ENCODE measurements at places on chromosomes 13 and 19.

GRCh38 chr13:41763782-41764181 lies 197.1 kb downstream of the VWA8 start:
- DNase-seq, result no peak

GRCh38 chr19:8254286-8255001 lies 45.3 kb downstream of the CERS4 start:
- peak; percentile 27 for DNase-seq

DNA sequence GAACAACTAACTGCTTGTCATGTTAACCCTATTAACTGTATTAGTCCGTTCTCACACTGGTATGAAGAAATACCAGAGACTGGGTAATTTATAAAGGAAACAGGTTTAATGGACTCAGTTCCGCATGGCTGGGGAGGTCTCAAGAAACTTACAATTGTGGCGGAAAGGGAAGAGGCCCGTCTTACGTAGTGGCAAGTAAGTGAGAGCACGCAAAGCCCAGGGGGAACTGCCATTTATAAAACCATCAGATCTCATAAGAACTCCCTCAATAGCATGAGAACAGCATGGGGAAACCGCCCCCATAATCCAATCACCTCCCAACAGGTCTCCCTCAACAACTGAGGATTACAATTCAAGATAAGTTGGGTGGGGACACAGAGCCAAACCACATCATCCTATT lies 34.7 kb downstream of the PHF11 start:
- no peak for DNase-seq

- no peak for DNase-seq
These were observed 343.9 kb downstream of the TBC1D4 start for GRCh38 chr13:75137911-75138571.

- DNase-seq, result no peak
These were observed 6.0 kb downstream of the AKAP8L start for GRCh38 chr19:15412832-15413231.

DNA sequence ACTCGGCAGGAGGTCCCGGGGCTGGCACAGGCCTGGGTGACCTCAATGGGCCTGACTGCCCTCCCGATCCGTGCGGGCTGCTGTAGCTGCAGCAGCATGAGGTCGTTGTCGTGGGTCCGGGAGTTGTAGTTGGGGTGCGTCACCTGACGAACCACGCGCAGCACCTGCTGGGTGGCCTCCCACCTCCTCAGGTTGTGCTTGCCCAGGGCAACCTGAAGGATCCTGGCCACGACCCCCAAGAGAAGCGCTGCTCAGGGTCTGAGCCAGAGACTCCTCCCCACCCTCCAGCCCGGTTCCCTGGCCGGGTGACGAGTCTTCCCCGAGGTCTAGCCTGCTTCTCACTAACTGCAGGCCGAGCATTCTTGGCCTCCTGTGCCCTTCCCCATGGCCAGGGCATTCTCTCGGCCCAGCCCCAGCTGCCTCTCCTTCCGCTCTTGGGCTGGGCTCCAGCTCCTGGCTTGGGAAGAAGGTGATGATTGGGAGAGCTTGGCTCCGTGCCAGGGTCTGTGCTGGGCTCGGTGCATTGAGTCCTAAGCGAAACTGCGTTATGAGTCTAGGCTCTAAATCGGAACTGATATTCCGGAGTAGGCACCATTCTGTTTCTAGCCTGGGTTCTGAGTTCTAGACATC lies 3.1 kb downstream of the KLK14 start:
- DNase-seq, result no peak

DNA sequence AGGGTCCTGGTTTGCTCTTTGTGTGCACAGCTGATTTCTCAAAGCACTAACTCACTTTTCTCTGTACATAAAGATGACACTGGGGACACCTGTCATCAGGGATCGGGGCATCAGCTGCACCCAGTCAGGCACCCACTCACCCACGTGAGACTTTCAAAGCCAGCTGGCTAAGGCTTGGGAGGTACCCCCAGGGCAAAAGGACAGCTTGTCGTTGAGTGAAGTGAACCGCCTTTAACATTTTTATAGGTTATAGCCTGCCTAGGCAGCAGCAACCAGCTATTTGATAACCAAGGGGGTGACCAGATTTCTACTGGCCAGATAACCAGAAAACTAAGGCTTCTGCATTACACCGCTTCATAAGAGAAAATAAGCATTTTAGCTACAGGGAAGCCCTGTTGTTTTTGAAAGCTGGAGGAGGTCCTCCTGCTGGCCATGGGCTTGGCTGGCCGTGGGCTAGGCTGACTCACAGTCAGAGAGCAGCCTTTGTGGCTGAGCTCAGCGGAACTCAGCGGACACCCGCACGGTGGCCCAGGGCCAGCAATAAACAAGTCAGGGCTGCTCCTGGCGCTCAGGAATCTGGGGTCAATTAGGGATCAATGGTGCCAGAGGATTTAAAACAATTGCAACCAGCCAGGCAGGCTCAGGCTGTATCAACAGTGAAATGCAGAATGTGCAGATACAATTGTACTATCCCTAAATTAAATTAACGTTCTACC lies 57.1 kb downstream of the ALOX5AP start:
- no peak for DNase-seq

- DNase-seq, result no peak
These were observed 10.7 kb upstream of the LIN7B start for GRCh38 chr19:49103331-49104085.

GRCh38 chr19:44794610-44795009 lies 14.3 kb upstream of the BCAM start:
- no peak for DNase-seq

DNA sequence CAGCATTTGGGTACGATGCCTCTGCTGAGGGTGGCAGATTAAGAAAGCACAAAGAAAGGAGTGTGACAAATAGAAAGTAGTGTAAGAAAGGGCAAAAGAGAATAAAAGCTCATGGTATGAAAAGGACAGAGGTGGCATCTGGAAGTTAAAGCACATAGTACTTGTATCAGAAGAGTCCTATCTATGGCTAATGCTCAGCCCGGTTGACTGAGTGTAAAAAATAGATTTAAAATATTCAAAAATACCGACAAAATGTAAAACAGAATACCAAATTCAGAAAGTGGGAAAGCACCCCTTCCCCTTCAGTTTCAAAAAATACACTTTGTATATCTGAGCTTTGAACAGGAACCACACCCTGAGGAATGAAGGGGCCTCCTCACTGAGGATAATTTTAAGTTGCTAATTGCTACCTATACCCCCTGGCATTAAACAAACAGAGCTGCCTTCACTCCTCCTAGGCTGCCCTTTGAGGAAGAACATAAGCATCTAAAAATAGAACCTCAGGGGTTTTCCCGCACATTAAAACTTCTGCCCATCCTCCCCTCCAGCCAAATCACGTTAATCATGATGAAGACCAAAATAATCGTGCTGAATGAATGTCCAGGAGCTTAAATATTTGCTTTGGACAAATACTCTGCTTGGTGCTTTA lies 43.3 kb downstream of the DLEU7 start:
- no peak for DNase-seq

GRCh38 chr13:66219506-66219905 lies 1010.6 kb downstream of the PCDH9 start:
- no peak for DNase-seq

GRCh38 chr13:52652196-52652979 lies at the start of gene SUGT1:
Gene SUGT1 (plus strand): TSS chr13:52652836. CDS start chr13:52652921, 85 bp downstream.
- DNase-seq, result peak; percentile 91

- no peak for DNase-seq
These were observed 34.9 kb downstream of the IRS2 start for GRCh38 chr13:109751477-109751876.

DNA sequence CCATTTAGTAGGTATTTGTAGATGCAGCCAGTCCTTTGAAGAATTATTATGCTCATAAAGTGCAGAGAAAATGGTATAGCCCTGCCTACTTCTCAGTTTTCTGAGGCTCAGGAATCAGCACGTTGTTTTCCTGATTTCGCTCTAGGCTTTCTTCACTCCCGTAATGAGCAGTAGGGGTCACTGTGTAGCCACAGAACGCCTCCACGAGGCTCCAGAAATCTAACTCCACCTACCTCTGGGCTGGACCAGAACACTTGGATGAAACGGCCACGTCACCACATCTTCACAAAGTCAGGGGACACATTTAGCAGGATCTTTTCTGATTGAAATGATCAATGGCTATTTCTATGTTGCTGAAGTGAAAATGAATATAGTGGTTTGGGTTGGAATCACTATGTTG lies 49.8 kb upstream of the GTF3A start:
- DNase-seq, result peak; percentile 75

DNA sequence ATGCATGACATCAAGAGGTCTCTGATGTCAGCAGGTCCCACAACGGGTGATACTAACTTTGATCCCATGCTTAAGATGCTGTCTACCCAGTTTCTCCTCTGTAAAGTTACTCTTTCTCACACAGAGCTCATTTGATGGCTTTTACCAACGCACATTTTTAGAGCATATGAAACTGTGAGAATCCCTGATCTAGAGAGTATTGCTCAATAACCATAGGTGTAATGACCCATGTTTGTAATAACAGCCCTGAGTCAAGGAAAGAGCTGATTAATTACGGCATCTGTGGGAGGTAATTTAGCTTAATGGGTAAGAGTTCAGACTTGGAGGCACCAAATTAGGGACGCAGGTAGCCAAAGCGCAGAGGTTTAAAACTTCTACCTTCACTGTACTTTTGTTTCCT lies 18.0 kb upstream of the IZUMO2 start:
- no peak for DNase-seq

DNA sequence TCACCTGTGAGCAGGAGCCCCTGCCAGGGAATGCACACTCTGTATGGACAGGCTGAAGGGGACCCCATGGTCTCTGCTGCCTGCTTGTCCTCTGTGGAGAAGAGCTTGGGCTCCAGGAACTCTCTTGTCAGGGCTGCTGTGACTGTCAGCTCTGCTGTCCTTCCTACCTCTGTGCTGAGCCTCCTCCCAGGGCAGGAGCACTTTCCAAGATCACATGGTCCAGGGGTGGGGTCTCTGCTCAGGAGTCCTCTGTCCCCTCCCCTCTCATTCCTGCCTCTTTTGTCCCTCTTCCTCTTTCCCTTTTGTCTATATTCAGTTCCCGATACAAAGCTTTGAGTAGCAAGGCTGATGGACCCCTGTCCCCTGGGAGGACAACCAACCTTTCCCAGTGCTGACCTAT lies at the start of gene CEACAM7:
CEACAM7 (minus strand) TSS at position 173 of the 400 bp plus-strand sequence; CDS start at position 68, 105 bp downstream.
- no peak for DNase-seq

GRCh38 chr19:40614622-40615411 lies 13.6 kb downstream of the LTBP4 start:
- peak; percentile 82 for DNase-seq

DNA sequence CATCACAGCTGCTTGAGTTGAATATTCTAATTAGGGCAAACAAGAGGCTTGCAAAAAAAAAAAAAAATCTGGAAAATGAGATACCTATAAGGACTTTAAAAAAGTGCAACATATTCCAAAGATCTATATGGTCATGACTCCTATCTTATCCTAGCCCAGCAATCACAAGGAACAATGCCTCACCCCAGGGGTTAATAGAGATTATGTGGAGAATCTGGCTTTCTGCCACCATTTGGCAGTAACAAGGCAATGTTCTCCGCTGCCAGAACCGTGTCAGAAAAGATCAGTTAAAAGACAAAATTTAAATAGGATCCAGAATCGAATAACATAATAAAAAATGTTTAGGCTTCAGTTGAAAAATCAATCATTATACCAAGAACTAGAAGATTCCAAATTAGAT lies 1643.2 kb upstream of the PRR20A start:
- no peak for DNase-seq

DNA sequence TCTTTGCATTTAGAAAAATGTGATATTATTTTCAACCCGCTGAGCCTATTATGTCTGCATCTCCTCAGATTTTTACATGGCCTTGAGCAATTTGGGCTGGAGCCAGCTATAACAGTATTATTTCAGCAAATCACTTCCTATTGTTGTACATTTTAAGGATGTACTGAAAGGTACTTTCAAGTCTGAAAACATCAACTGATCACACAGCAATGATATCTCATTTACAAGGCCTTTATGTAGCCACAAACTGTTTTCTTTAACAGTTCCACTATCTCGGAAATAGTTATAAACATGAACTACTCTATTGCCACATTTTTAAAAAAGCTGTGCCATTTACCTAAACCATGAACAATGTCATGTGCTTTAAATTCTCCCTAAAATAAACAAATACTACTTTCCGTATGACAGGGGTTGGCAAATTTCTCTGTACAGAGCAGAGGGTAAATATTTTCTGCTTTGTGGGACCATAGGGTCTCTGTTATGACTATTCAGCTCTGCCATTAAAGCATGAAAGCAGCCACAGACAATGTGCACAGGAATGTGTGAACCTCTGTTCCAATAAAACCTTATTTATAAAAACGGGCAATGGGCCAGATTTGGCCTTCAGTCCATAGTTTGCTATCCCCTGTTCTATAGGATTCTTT lies 560.4 kb downstream of the GPC6 start:
- DNase-seq, result no peak

- no peak for DNase-seq
These were observed 418.2 kb downstream of the DCT start for GRCh38 chr13:94061301-94061700.

DNA sequence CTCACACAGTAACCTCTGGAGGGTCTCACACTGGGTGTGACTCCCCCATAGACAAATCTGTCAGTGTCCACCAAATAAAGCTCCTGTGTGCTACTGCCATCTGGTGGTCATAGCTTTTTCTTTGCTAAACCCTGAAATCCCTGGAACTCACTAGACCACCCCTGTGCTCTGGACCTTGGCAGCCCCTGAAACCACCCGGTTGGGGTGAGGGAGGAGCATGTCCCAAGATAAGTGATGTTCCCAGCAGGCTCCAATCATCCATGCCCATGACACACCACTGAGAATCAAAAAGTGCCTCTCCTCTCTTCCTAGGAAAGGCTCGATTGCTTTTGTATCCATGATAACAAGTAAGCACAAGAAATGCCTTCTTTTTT lies 6.5 kb upstream of the HSD17B14 start:
- DNase-seq, result peak; percentile 67

DNA sequence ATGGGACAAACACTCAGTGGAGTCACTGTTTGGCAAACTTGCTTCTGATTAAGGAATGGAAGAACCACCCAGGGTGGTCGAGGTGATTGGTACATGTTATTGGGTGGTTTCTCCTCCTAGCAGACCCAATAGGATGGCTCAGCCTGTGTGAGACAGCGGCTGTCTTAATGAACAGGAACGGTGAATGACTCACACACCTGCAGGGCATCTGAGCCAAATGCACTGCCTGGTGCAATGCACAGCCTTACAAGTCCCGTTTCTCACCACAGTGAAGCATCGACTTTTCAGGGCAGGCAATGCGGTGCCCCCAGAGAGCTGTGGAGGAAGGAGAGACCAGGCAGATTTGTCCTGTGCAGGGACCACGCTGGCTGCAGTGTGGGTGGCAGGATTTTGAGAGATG lies 238.5 kb downstream of the FGF9 start:
- DNase-seq, result no peak

- DNase-seq, result no peak
These were observed 503 bp downstream of the TUBA3C start for GRCh38 chr13:19181021-19181620.

- no peak for DNase-seq
These were observed 335.5 kb downstream of the FOXO1 start for GRCh38 chr13:40330950-40331349.

DNA sequence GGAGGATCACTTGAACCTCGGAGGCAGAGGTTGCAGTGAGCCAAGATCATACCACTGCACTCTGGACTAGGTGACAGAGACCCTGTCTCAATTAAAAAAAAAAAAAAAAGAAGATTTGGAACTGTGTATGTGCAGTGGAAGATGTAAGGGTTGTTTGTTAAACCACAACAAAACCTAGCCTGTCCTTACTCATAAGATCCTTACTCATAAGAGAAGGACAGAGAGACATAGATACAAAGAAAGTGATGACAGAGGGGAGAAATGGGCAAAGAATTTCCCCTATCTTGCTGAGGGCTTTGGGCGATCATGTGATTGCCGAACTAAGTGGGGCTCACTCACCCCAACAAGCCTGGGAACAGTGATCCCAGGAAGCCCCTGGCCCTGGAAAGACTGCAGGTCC lies 7.9 kb downstream of the ITPKC start:
- DNase-seq, result no peak
